Tibial artery (tissue), 4 donors: ENCODE measurements at places on chromosomes 3 and 15.
A peak's percentile ranks its signal among the peaks of the same experiment; 100 is the strongest.

- no peak for DNase-seq
These were observed 3.8 kb downstream of the AMIGO3 start for GRCh38 chr3:49715611-49716121.

GRCh38 chr3:115401851-115402501 is 221.3 kb upstream of the GAP43 start:
- DNase-seq: no peak

DNA sequence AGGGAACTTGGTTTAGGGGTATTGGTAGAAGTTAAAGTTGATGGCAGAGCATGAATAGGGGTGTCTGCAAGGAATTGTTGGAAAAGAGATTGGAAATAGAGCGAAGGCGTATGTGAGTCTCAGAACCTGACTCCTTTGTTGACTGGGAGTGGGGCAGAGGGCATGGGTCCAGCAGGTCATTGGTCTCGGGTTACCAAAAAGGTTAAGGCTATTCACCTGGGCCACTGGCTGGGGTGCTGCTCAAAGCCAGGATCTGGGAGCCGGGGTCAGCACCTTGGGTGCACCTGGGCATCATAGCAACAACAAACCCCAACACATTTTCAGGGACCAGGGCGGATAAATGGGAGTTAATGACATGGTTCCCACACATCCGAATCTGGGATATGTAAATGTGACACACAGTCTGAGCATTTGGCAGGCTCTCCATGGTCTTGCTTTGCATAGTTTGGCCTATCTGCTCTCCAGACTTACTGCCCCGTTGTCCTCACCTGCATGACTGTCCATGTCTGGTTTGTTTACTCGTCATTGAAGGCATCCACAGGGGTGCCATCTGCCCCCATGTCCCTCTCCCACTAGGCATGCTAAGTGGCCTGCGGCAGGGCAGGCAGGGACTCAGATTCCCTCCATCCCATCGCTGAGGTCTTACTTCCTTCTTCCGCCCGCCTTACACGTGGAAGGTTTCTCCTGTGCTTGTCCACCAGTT is 10.1 kb downstream of the KLF13 start:
- DNase-seq: no peak

DNA sequence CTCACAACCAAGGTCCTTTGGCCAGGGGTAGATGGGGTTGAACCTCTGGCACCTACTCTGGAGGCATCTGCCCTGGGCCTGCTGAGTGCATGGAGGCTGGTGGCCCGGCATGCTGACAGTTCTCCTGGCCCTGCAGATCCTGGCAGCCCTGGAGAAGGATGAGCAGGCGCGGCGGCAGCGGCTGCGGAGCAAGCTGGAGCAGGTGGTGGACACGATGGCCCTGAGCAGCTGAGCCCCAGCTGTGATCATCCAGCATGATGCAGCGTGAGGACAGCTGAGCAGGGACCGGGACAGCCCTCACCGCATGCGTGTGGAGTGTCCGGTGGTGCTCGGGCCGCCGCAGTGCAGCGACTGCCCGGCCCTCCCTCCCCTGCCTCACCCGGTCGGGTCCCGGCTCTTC is 50.9 kb downstream of the PLXNA1 start:
- DNase-seq: no peak

GRCh38 chr3:139838269-139838957 is 96.6 kb upstream of the CLSTN2 start:
- DNase-seq: no peak

DNA sequence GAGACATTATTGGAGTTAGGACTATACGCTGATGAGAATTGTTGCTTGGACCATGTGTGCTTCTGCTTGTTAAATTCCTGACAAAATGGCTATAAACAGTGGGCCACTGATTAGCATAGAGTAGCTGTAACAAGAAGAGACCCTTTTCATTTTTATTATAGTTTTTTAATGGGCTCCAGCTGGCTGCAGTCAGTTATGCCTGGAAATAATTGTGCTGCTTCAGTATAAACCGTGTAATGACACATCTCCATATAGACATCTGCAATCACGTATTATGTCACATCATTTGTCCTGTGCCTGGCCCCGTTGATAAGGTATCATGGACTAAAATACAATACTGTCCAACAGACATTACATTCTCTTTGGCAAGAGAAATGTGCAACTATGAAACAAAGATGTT is 50.9 kb downstream of the ARPP21 start:
- no peak for DNase-seq

DNA sequence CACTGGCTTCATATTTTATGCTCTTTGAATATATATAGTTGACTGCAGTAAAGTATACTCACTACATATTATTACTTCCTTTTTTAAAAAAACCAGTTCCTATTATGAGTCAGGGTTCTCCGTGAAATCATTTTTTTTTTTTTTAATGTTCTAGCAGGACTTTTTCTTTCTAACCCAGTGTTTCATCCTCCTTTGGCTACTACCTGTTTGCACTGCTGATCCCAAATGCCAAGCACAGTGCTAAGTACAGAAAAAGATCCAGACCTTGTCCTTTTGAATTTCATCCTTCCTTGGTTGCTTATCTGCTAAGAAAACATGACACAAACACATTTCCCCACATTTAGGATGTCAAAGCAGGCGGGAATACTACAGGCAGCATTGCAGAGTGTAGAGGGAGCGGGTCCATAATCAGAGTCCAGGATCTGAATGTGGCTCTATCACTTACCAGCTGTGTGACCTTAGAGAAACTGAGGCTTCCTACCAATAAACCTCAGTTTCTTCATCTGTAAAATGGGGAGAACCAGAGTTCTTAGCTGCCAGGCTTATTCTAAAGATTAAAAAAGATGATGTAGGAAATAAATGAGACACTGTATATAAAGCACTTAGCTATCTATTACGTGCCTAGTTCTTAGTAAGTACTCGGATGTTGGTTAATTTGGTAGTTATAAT is 37.2 kb upstream of the ANPEP start:
- no peak for DNase-seq

DNA sequence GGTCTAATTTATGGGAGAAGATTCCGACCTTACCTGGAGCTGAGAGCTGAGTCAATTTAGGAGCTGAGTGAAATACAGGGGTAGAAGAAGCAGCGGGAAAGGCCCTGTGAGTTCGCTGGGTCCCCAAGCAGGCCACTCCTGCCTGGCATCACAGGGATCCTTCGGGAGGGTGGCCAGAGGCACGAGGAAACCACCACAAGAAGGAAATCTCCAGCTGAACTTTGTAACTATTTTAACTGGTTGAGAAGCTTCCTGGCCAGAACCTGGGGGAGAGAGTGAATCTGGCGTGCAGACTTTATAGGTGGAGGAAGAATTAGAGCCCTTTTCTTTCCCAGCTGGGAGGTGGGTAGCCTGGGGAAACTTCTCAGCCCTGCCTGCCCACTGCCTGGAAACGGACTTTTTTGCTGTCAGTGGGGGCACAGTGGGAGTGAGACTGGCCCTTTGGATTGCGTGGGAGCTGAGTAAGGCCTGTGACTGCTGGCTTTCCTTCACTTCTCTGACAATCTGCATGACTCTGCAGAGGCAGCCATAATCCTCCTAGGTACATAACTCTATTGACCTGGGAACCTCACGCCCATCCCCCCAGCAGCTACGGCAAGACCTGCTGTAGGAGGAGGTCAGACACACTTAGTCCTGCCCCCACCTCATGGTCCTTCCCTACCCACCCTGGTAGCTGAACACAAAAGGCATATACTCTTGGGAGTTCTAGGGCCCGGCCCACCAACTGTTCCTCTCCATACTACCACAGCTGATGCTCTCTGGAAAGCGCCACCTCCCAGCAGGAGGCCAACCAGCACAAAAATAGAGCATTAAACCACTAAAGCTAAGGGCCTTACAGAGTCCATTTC is 340.7 kb downstream of the CNTN3 start:
- DNase-seq: no peak

DNA sequence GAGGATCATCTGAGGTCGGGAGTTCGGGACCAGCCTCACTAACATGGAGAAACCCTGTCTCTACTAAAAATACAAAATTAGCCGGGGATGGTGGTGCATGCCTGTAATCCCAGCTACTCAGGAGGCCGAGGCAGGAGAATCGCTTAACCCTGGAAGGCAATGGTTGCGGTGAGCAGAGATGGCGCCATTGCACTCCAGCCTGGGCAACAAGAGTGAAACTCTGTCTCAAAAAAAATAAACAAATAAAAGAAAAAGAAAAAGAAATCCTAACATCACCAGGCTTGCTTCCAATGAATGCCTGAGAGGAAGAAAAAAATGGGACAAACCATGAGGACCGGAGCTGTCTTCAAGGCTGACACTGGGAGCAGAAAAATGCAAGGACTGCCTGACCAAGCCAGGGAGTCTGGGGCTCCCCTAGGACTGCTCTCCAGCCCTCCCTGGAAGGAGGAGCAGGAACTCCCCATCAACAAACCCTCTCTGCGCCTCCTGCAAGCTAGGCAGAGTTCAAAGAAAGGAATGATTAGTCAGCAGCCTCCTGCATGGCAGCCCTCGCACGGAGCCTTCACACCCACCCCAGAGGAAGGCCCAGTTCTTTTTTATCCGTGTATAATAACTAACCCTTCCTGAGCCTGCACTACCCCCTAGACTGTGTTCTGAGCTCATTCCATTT is 55.4 kb downstream of the NUP210 start:
- DNase-seq: no peak

- no peak for DNase-seq
These were observed 26.4 kb upstream of the ACP3 start for GRCh38 chr3:132290833-132291232.

- no peak for DNase-seq
These were observed 50.6 kb downstream of the SERP1 start for GRCh38 chr3:150495563-150496168.

GRCh38 chr3:18223974-18224373 is 201.2 kb downstream of the SATB1 start:
- no peak for DNase-seq

- DNase-seq: no peak
These were observed 8.8 kb upstream of the CMC1 start for GRCh38 chr3:28232659-28233058.

DNA sequence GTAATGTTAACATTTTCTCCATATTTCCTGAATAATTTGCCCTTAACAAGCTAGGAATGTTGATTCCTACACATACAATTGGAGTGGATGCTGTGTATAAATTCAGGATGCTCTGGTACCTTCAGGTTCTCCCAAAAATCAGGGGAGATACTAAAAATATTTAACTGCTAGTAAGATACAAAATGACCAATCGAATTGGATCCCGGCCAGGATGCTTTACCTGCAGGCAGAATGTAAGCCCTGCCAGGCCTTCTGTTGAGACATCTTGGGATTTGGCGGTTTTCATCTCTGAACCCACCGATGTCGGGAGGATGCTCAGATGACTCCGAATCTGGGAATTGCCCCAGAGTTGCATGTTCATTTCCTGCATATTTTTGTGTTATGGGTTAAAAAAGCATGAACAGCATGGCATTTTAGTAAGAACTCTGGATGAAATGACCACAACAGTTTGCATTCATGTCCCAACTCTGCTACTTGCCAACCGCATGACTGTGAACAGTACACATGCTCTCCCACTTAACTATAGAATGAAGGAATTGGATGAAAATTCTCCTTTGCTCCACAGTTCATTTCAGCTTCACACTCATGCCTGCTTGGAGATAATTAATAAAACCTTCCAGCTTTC is 241.4 kb upstream of the TBL1XR1 start:
- no peak for DNase-seq

GRCh38 chr3:72332036-72332435 is 516.2 kb downstream of the SHQ1 start:
- no peak for DNase-seq

GRCh38 chr3:150370122-150370602 is 37.9 kb upstream of the TSC22D2 start:
- peak; percentile 79 for DNase-seq

- DNase-seq: no peak
These were observed 115.9 kb downstream of the TOP2B start for GRCh38 chr3:25548836-25549235.

GRCh38 chr15:41936155-41936554 is 36.2 kb downstream of the EHD4 start:
- DNase-seq: no peak

DNA sequence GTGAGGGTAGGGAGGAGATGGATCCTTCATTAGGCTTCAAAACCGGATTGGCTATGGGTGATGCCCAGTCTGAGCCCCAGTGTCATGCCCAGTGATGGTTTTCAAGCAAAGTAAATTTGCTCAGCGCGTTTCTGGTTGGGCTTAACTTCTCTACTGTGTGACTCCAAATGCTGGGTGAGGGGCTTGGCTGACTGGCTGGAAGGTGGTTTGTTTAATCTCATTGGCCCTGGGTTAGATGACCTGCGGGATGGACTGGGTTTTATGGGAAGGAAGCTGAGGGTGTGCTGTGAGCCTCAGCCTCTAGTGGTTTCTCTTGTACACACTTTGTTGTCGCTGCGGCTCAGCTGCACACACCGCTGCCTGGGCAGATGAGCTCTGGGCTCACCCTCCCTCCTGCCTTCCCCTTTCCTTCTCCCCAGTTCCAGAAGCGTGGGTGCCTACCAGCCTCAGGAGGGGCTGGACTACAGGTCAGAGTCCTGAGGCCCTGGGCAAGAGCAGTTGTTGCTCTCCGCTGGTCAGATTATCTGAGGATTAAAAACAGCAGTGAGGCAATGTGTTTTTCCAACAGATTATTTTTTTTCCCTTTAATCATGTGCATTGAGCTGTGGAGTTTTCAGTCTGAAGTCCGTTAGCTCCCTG is 18.6 kb downstream of the PDIA5 start:
- DNase-seq: no peak

- no peak for DNase-seq
These were observed 100.0 kb downstream of the HHLA2 start for GRCh38 chr3:108396336-108396735.

DNA sequence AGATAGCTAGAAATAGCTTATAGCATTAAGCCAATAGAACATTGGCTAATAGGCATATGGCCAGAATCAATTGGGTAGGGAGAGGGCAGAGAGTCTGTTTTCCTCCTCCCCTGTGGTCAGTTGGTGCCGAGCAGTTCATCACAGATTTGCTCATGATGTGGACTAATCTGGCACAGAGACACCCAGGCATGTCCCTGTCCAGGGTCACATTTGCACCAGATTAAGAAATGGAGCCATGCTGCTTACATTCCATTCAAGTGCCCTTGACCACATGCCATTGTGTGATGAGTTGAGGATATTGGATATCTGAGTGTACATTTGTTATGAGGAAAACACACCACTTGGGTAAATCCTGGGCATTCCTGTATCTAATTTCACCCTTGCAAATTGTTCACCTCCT is 53.4 kb downstream of the USP13 start:
- no peak for DNase-seq
